Activated T-helper 1 cell treated with anti-CD3 and anti-CD28 coated beads, Interleukin-12 subunit alpha, Interleukin-12 subunit beta, Interleukin-2, Interleukin-4 antibody, amounts not matched to agents 30 ng/mL and 10 ng/mL and 1 ng/mL, durations not matched to agents 14 hours and 24 hours and 36 hours (primary cell): ENCODE measurements at places on chromosomes 3 and 15. TPM values are rescaled to one million over a fixed set of nuclear protein-coding genes. Genes with fewer than 3 reads are reported as not detected.

Gene CHRFAM7A
- total RNA-seq = not detected in 2 replicates

Gene TCAIM
- total RNA-seq = 13.6 and 14.4 TPM in 2 replicates

DNA sequence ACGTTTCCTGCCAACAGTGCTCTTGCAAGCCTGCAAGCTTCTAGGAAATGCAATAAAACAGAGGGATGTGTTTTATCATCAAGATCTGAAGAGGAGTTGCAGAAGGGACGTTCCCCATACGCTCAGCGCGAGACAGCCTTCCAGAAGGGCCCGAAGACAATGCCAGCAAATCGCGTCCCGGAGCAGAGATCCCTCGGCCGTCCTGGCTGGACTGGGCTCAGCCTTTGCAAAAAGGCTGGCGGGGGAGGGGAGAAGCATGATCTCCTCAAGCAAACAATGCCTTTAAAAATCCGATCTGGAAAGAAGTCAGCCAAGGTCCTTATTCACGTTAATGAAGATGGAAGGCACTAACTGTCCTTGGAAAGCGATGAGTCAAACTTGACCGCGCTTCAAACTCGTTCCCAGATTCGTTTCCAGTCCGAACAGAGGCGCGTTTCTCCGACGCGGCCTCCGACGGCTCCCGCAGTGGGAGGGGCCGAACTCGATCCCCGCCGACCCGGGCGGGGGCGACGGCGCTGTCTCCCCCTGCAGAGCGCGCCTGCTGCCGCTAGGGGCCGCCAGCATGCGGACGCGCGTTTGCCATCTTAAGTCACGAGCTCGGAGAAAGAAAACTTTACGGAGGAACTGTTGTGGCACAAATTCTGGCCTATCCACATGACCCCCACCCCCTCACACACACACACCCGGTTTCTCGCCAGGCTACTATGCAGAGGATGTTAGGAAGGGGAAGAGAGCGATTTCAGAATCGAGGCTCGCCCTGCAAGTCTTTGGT is 5.5 kb downstream of the BCL6 start:
- peak overlapping the region; percentile 96 for H3K4me3 ChIP-seq
- H3K36me3 ChIP-seq = peaks cover 20% of the 10 kb centered on the region
- H3K27ac ChIP-seq = peak overlapping the region; percentile 98
- peaks cover 65% of the 10 kb centered on the region for H3K4me1 ChIP-seq

- peaks cover 2% of the 10 kb centered on the region for H3K27me3 ChIP-seq
- peak overlapping the region; percentile 38 for H3K27ac ChIP-seq
- peaks cover 2% of the 10 kb centered on the region for H3K36me3 ChIP-seq
- H3K4me3 ChIP-seq = no peak overlapping the region
These were observed 490.9 kb upstream of the CFAP20DC start for GRCh38 chr3:59540696-59541095.

DNA sequence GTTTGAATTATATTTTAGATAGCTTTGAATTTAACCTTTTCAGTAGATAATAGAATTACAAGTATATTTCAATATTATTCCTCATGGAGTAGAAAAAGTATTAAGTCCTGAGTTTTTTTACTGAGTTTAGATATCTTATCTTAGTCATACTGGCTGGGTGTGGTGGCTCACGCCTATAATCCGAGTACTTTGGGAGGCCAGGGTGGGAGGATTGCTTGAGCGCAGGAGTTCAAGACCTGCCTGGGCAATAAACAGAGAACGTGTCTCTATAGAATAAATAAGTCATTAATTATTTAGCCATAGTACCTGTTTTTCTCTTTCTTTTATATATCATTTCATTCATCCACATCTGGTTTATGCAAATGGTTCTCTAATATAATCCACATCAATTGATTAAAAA is 9.9 kb downstream of the RAP2B start:
- H3K27me3 ChIP-seq = no peaks in the 10 kb centered on the region
- peaks cover 1% of the 10 kb centered on the region for H3K36me3 ChIP-seq
- peaks cover 12% of the 10 kb centered on the region for H3K4me1 ChIP-seq
- H3K4me3 ChIP-seq = no peak overlapping the region

GRCh38 chr15:85852969-85853368 is 58.2 kb upstream of the KLHL25 start:
- no peaks in the 10 kb centered on the region for H3K36me3 ChIP-seq
- no peak for DNase-seq
- H3K27ac ChIP-seq = no peak overlapping the region
- peaks cover 6% of the 10 kb centered on the region for H3K4me1 ChIP-seq

GRCh38 chr15:66186049-66186825 is 67.3 kb downstream of the MEGF11 start:
- no peaks in the 10 kb centered on the region for H3K36me3 ChIP-seq
- H3K27ac ChIP-seq = no peak overlapping the region
- no peak overlapping the region for H3K4me3 ChIP-seq
- H3K4me1 ChIP-seq = no peaks in the 10 kb centered on the region
- peaks cover 19% of the 10 kb centered on the region for H3K27me3 ChIP-seq

DNA sequence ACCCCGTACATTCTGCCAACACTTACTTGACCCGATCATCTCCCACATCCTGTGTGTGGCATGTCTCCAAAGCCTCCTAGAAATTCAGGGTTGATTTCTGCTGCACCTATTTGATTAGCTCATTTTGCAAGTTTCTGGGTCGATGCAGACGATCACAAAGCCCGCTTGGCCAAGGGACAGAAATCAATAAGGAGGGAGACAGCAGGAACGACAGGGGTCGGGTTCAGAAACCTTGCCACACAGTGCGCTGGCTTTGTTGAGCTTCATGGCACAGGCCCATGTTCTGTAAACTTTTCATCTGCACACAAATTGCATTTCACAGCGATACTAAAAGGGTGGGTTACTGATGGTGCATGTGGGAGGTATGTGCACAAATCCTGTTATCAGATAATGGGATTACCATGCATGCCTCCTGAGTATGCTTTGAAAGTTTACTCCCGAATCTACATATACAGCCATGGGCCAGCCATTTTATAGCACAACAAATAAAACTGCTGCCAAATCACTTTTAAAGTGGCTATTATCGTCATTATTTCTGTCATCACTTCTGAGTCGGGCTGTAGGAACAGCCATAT is 95.9 kb upstream of the ATP11B start:
- H3K27ac ChIP-seq = no peak overlapping the region
- H3K36me3 ChIP-seq = no peaks in the 10 kb centered on the region
- no peaks in the 10 kb centered on the region for H3K4me1 ChIP-seq
- H3K4me3 ChIP-seq = no peak overlapping the region

DNA sequence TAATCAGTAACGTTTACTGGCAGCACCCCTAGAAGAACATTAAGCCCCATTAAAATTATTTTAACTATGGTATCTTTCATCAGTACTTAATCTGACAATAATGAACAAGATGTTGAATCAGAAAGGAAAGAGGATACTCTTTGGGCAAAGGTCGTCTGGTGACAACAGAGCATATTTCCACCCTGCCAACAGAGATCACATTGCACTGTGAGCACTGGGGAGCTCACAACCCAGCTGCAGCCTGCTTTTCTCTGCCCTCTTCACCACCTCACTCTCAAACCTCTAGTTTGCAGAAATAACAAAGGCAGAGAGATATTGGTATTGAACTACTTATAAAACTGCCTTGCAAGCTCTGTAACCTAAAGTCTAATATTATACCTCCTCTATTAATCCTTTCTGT is 130.0 kb downstream of the FBN1 start:
- no peaks in the 10 kb centered on the region for H3K27me3 ChIP-seq
- DNase-seq = no peak
- H3K4me1 ChIP-seq = no peaks in the 10 kb centered on the region
- H3K27ac ChIP-seq = no peak overlapping the region
- H3K4me3 ChIP-seq = no peak overlapping the region

GRCh38 chr15:70120958-70121623 is 23.4 kb upstream of the TLE3 start:
- no peaks in the 10 kb centered on the region for H3K36me3 ChIP-seq
- H3K27me3 ChIP-seq = peaks cover 43% of the 10 kb centered on the region
- no peak overlapping the region for H3K4me3 ChIP-seq

DNA sequence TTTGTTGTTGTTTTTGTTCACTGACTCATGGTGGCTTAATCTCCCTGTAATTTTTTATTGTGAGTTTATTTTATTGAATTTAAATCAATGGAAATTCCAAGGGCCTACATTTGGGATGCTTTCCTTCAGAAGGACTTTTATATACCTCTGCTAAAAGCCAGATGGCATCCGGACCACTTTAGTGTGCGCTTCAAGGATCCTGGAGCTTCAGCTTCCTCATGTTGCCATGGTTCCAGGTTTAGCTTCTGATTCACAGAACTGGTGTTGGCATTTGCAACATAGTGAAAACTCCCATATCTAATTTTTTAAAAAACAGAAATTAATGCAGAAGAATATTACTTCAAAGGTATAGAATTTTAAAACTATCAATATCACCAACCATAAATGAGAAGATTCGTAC is 8.5 kb upstream of the HACD2 start:
- no peak overlapping the region for H3K27ac ChIP-seq
- DNase-seq = no peak
- no peak overlapping the region for H3K4me3 ChIP-seq

DNA sequence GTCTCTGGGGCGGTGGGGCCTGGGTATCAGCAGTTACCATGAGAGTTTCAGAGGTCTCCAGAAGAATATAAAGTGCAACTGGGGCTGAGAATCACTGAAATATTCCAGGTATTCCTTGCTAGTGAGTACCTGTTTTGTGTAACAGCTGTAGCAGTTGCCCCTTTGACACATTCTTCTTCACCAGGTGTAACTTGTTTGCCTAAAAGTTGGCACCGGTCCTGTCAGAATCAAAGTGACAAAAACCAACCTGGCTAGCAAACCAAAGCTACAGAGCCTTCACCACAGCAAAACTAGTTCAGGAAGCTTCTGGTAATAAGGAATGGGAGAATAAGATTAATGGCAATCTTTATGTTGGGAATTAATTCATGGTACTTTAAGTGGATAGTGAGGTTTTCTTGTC is 296.0 kb downstream of the NAALADL2 start:
- no peak overlapping the region for H3K4me3 ChIP-seq
- no peak for DNase-seq
- H3K36me3 ChIP-seq = no peaks in the 10 kb centered on the region
- H3K27me3 ChIP-seq = no peaks in the 10 kb centered on the region
- no peaks in the 10 kb centered on the region for H3K4me1 ChIP-seq

- H3K4me3 ChIP-seq = no peak overlapping the region
- H3K36me3 ChIP-seq = no peaks in the 10 kb centered on the region
- DNase-seq = no peak
- no peaks in the 10 kb centered on the region for H3K27me3 ChIP-seq
- H3K27ac ChIP-seq = no peak overlapping the region
These were observed 205.9 kb downstream of the P3H2 start for GRCh38 chr3:189914799-189915198.

DNA sequence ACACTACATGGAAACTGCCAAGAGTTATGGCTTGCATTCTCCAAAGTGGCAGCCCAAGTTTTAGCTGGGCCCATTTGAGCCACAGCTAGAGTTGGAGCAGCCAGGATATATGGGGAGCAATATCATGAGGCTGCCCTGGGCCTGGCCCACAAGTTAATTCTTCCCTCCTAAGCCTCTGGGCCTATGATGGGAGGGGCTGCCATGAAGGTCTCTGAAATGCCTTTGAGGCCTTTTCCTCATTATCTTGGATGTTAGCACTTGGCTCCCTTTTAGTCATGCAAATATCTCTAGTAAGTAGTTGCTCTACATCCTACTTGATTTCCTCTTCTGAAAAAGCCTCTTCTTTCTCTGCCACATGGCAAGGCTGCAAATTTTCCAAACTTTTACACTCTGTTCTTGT is 257.5 kb upstream of the CHRM5 start:
- DNase-seq = no peak
- no peaks in the 10 kb centered on the region for H3K36me3 ChIP-seq
- no peaks in the 10 kb centered on the region for H3K4me1 ChIP-seq
- no peak overlapping the region for H3K27ac ChIP-seq

GRCh38 chr3:42667096-42667522 is 13.6 kb downstream of the ZBTB47 start:
- no peak for DNase-seq
- H3K4me3 ChIP-seq = no peak overlapping the region
- no peaks in the 10 kb centered on the region for H3K4me1 ChIP-seq
- H3K27me3 ChIP-seq = no peaks in the 10 kb centered on the region
- no peak overlapping the region for H3K27ac ChIP-seq
- no peaks in the 10 kb centered on the region for H3K36me3 ChIP-seq

GRCh38 chr3:197168606-197169005 is 129.8 kb downstream of the DLG1 start:
- no peak for DNase-seq
- no peaks in the 10 kb centered on the region for H3K4me1 ChIP-seq
- H3K27me3 ChIP-seq = no peaks in the 10 kb centered on the region
- H3K27ac ChIP-seq = no peak overlapping the region
- H3K4me3 ChIP-seq = no peak overlapping the region

DNA sequence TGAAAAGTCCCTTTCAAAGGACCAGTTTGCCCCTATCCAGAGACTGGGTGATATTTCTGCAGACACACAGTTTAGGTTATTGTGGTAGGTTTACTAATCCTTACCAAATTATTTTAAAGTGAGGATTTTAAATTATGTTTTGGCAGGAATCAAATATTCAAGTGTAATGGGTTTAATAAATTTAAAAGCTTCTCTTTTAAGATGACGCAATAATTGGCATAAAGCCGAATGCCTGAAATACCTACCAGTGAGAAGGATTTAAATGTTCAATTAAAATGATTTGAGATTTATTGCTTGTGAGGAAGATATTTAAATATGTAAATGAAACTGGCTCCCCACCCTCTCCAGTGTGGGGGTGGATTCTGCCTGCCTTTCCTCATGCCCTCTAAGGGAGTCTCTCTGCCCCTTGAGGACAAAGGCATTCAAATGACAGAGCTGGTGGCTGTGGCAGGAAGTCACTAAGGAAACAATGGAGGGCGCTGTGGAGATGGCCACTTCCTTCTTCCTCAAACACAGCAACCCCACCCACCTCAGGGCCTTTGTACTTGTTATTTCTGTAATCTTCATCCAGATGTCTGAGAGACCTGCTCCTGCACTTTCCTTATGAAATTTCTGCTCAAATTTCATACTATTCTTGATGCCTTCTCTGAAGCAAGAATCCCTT is 131.7 kb downstream of the TNIK start:
- H3K4me3 ChIP-seq = no peak overlapping the region
- H3K27me3 ChIP-seq = no peaks in the 10 kb centered on the region
- H3K4me1 ChIP-seq = peaks cover 15% of the 10 kb centered on the region

GRCh38 chr3:42055291-42055690 is 35.9 kb upstream of the TRAK1 start:
- H3K27ac ChIP-seq = no peak overlapping the region
- peaks cover 6% of the 10 kb centered on the region for H3K36me3 ChIP-seq
- H3K4me1 ChIP-seq = peaks cover 8% of the 10 kb centered on the region
- no peak overlapping the region for H3K4me3 ChIP-seq
- DNase-seq = no peak

DNA sequence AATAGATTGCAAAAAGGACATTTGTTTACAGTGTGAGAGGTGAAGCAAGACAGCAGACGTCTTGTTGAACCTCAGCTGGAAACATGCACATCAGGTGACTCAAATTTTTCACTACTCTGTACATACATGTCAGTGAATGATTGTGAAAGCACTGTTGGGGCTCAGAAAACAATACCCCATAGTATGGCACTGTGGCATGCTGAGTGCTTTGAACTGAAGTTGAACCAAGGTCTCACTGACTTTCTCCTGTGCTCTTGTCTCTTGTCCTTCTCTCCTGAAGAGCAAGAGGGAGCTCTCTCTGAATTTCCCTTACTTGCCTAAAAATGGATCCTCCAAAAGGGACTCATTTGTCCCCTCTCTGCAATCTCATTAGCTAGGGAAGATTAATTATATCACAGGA is 24.5 kb upstream of the NEDD4 start:
- H3K27ac ChIP-seq = no peak overlapping the region
- H3K4me1 ChIP-seq = no peaks in the 10 kb centered on the region
- H3K27me3 ChIP-seq = peaks cover 14% of the 10 kb centered on the region
- peaks cover 2% of the 10 kb centered on the region for H3K36me3 ChIP-seq
- no peak for DNase-seq

- no peak overlapping the region for H3K27ac ChIP-seq
- H3K4me1 ChIP-seq = peaks cover 33% of the 10 kb centered on the region
- DNase-seq = no peak
- no peaks in the 10 kb centered on the region for H3K27me3 ChIP-seq
These were observed 38.0 kb downstream of the MEF2A start for GRCh38 chr15:99603828-99604227.
